Right kidney (tissue), 9 donors: ENCODE measurements at places on chromosomes 11 and 22.

- no peak for DNase-seq
Observed at GRCh38 chr11:620201-620600, 4.5 kb upstream of the IRF7 start.

- DNase-seq: no peak
Observed at GRCh38 chr11:113401718-113402117, 14.1 kb downstream of the ANKK1 start.

GRCh38 chr22:21947040-21948014 lies 5.3 kb downstream of the PPM1F start:
- no peak for DNase-seq

DNA sequence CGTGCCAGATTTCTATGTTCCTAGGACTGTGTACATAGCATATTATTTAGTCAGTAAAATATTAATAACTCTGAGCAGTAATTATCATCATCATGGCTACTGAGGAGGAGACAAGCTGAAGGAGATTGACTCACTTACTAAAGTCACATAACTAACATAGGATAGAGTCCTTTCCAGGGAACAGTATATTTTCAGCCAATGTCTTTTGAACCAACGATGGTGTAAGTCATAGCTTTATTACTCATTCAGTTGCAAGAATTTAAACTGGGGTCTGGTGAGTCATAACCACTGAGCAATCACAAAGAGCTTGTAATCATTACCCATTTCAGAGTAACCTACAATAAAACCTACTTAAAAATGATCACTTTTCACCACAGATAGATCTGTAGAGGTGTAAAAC lies 1564.8 kb upstream of the TENM4 start:
- DNase-seq: no peak

DNA sequence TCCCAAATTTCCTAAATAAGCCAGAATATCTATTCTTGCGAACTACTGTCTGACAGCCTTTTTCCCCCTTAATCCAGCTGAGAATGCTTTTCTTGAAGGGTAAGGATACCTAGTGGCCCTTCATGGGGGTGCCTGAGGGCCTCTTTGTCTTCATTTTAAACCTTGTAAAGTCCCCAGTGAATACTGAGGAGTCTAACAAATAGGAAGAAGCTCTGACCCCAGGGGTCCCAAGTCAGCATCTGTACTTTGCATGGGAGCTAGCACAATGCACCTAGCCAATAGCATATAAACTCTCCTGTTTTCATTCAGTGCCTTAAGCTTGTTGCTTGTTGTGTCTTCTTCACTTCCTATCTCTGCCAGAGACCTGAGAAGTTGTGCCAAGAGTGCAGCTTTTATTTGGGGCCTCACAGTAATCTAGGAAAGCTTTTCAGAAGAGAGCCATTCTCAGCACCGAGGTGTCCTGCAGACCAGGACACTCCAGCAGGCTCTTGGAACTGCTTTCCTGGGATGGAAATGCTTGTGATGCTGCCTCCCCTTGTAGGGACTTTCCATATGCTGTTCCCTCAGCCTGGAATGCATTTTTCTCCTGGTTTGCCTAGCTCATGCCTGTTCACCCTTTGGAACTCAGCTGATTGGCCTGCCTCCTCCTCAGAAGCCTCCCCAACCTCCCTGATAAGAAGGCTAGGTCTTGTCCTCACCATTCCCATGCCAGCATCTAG lies 37.2 kb downstream of the BMAL1 start:
- DNase-seq: no peak

DNA sequence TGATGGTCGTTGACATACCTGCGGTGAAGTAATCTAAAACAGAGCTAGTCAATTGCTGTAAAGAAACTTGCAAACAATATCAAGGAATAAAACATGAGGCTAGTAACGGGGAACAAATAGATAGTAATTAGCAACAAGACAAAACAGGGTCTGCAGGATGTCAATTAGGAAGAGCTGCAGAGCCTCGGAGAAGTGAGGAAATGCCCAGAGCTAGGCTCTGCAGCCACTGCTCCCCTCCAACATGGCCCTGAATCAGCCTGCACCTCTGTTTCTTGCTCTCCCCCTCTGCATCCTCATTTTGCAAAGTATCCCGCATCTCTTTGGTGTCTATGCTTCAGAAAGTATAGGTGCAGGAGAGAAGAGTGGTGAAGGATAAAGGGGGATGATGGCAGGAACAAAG lies 507.4 kb upstream of the FAT3 start:
- DNase-seq: no peak
